ENCODE measurements at places on chromosomes 3 and 15.

- DNase-seq, result no peak
Observed at GRCh38 chr3:36840453-36840921, 76.1 kb upstream of the DCLK3 start.

- DNase-seq, result no peak
Observed at GRCh38 chr3:105997800-105998526, 129.2 kb upstream of the CBLB start.

DNA sequence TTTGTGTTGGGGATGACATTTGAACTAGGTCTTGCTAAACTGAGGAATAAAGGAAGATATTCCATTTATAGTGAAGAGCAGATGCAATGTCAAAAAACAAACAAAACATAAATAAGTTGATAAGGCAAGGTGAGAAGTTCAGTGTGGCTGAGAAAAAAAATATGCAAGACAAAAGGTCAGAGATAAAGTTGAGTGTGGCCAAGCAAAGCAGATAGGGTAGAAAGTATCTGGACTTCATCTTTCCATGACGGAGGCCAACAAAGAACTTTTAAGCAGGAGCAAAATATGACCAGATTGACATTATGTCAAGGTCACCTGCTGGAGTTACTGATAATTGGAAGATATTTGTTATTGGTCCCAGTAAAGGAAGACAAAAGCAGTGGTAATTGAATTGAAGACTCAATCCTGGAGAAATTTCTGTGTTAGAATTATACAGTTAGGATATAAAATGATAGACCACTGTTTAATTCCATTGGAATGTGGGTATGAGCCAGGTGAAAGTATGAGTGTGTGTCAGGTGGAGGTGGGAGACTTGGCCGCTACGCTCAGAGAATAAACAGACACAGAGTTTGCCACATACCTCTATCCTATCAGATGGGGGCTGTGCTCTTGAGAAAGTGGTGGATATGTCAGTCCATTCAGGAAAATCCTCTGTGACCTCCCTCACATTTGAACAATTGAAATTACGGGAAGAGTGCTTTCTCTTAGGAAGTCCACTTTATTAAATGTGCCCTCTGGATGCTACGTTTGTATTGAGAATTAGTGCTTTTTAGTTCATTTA lies 28.1 kb downstream of the ADIPOQ start:
- DNase-seq, result no peak

GRCh38 chr3:138862531-138862923 lies 27.8 kb upstream of the PIK3CB start:
- no peak for DNase-seq

- no peak for DNase-seq
Observed at GRCh38 chr15:24617646-24618045, 57.9 kb upstream of the NPAP1 start.

- no peak for DNase-seq
Observed at GRCh38 chr3:27079427-27080257, 289.5 kb downstream of the NEK10 start.

DNA sequence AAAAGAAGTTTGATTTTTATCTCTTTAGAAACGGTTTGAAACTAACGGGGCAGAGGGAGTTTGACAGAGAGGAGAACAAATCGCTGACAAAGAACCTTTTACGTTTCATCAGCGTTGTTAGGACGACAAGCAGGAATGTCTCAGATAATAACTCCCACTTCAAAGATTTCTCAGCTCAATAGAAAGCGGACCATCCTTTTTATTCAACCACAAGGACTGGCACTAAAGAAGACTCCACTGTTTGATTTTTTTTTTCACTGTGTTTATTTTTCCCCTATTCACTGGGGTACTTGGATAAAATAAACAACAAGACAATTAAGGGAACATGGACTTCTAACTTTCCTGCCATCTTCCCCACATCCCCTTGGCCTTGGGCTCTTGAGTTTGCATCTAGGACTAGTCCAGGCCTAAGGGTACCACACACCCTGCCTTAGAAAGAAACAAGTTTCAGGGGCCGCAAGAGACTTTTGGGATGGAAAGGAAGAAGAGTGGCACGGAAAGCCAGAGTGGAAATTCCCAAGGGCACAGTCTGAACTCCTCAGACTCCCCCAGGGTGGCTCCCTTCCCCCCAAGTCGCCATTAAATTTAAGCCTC lies 19.0 kb downstream of the ZIC4 start:
- no peak for DNase-seq

- DNase-seq, result no peak
Observed at GRCh38 chr3:122621112-122621511, 43.7 kb downstream of the PARP15 start.

- no peak for DNase-seq
Observed at GRCh38 chr15:79505956-79506355, 73.8 kb downstream of the MINAR1 start.

- DNase-seq, result no peak
Observed at GRCh38 chr3:16468002-16468335, 45.5 kb downstream of the RFTN1 start.

GRCh38 chr15:100769975-100770340 lies 109.7 kb upstream of the ALDH1A3 start:
- DNase-seq, result no peak

- DNase-seq, result no peak
Observed at GRCh38 chr3:185555101-185555501, 2.7 kb upstream of the LIPH start.

DNA sequence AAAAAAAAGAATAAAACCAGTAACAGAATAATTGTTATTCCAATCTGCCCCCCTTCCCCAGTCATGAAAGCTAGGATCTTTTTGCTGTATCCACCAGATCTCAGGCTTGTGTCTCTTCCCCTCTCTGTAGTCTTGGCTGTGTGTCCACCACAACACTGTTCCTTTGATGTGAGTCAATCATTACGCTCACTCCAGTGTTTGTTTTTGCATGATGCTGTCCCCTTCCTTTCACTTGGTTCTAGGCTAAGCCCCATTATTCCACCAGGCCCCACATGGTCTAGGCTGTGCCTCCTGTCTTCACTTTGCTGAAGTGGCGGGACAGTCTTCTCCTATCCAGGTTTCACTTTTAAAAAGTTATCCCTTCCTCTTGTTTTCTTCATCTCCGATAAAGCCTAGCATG lies 13.6 kb downstream of the ACKR2 start:
- DNase-seq, result no peak

- DNase-seq, result no peak
Observed at GRCh38 chr15:62452026-62452425, 286.9 kb upstream of the C2CD4B start.
